ENCODE measurements at places on chromosomes 12 and 14.

GRCh38 chr12:100539202-100539601 lies 34.3 kb upstream of the GAS2L3 start:
- no peak for DNase-seq

DNA sequence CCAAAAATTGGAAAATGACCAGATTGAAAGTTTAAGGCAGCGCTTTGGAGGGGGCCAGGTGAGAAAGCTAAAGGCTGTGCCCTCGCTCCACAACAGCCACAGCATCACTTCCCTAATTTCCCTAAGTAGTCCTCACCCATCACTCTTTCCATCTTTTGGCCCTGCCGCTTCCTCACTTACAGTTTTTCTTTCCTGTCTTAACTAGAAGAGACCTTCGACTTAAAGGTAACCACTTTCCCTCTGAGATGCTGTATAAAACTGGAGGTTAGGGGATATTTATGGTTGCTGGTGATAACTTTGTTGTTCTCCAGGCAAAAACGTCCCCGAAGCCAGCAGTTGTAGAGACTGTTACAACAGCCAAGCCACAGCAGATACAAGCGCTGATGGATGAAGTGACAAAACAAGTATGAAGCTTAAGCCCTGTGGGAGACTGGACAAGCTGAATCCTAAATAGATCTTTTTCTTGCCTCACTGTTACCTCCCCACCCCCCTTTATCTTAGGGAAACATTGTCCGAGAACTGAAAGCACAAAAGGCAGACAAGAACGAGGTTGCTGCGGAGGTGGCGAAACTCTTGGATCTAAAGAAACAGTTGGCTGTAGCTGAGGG lies 4.3 kb downstream of the DDIT3 start:
- DNase-seq, result no peak

DNA sequence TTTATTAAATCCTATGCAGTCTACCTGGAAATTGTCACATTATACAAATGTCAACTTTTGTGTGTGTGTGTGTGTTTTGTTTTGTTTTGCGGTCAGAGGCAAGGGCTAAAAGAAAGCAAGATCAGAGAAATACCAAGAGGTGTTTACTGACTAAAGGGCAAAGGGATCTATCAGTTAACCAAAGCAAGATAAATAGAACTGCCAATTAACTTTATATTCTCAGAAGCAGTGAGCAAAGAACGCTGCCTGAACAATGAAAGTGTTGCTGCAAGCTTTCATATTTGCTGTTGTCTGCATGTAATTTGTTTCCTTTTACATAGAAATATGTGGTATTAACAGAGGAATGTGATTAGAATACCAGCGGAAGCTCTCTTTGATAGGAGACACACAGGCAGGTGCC lies 30.9 kb downstream of the CCDC60 start:
- no peak for DNase-seq

GRCh38 chr12:108589028-108589839 lies 8.7 kb downstream of the TMEM119 start:
- peak; percentile 54 for DNase-seq

- DNase-seq, result no peak
Observed at GRCh38 chr12:104469523-104469922, 12.8 kb downstream of the CHST11 start.

DNA sequence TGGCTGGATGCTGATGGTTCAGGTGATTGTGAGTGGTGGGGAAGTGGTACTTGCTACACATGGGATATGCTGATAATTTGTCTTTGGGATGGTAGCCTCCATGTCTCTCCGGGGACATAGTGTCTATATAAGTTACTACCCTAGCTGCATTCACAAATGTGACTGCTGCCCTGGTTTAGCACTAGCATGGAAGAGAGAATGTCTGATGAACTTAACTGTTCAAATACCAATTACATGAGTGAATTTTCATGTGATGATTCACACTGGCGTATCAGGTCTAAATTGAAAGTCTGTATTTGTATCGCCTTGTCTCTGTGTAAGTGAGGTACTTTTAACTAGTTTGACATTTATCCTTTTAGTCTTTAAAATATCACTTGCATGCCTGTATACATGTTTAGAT lies 34.4 kb downstream of the ATF7IP start:
- DNase-seq, result no peak

DNA sequence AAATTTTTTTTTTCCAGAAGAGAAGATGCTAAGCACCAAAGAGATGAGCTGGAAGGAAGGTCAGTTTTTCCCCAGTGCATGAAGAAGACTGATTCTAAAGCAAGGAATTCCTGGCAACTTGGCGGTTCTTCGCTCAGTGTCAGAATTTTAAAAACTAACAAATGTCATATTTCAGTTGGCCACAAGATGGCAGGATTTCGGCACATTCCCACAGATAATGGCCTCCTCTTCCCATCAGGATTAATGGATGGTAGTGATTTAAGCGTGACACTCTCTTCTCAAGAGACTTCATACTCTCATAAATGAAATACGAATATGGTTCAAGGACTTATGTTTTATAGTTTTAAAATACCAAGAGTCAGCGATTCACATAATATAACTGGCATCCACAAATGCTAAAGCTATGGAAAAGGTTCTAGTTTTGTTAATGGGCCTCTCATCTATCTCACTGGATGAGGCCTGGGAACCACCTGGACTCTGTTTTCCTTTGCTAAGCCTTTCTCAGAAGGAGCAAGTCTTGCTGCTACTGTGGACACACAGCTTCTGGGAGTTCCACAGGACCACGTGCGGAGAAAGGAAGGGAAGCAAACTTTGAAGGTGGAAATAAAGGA lies 46.1 kb upstream of the PTPRO start:
- no peak for DNase-seq

- DNase-seq, result no peak
Observed at GRCh38 chr12:120489018-120489417, 6.9 kb upstream of the DYNLL1 start.

DNA sequence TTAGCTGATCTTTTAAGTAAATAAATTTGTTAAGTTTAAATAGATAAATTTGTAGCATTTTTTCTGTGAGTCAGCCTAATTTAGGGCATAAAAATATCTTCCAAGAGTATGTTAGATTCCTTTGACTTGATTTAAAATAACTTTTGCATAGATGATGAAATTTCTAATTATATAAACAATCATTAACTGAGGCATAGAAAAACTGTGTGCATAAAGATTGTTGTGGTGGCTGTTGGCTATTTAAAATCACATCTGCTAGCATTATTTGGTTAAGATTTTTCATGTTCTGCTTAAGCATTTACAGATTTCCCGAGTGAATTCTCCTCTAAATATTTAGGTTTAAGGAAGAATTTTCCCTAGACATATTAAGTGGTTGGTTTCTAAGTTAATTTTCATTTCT lies 223.2 kb downstream of the FSCB start:
- no peak for DNase-seq

Measured in NCI-H2107 (cell line).